GM04503 (cell line): ENCODE measurements at places on chromosomes 11 and 22.

DNA sequence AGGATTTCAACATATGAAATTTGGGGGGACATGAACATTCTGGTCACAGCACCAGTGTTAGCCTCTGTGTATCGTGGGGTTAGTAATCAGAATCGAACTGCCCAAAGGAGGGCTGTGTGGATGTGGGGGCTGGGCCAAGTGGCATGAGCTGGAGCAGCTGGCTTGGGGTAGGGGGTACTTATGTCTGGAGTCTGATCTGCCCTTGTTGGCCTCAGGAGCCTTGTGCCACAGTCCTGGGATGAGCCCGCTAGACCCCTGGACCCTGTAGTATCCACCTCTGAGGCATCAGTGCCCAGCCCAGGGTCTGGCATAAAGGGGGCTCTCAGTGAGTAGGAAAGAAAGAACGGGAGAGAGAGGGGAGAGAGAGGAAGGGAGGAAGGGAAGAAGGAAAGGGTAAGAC, 67.3 kb downstream of the LRRC32 start:
- no peak for DNase-seq

- no peak for DNase-seq
Measured at GRCh38 chr22:19244600-19245352, 46.7 kb downstream of the CLTCL1 start.

DNA sequence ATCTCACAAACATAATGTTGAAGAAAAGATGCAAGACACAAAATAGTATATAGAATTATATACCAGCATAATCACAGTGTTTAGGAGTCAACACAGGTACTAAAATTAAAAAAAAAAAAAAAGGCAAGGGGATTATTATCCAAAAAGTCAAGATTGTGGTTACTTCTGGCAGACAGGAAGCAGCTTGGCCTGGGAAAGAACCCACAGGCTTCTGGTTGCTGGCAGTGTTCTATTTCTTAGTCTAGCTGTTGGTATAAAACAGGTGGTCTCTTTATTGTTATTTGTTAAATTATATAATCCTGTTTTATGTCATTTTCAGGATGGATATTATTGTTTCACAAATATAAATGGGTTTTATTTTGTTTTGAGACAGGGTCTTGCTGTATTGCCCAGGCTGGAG, 54.0 kb downstream of the C11orf58 start:
- DNase-seq, result no peak

DNA sequence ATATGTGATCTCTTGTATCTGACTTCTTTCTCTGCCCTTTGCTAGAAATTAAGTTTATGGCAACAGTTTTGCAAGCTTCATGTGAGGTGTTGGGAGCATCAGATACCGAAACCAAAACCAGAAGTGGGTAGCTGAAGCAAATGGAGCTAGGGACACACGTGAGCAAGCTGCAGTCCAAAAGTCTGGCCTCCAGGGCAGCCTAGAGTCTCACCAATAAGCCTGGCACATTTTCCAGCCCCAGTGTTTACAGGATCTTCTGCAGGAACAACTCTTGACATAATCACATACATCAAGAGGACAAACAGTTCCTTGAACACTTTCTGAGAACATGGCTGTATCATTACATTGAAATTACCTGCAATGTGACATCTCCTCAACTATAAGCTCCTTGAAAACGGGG, 114.1 kb downstream of the LARGE1 start:
- DNase-seq, result no peak

DNA sequence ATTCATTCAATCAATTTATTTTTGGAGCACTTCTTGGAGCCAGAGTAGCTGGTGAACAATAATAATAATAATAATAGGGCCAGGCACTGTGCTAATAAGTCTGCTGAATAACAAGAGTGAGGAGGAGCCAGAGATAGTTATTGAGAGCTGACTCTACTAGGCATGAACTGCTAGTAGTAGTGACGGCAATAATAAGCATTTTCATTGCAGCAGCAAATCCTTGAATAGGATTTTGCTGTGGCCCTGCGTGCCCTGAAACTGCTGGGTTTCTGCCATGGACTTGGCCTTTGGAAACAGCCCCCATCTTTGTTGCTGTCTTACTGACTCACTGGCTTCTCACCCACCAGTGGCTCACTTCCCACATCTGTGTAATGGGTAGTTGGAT, 545.9 kb downstream of the MIAT start:
- no peak for DNase-seq

GRCh38 chr22:36924151-36924698, 10.8 kb downstream of the CSF2RB start:
- no peak for DNase-seq

- no peak for DNase-seq
Measured at GRCh38 chr11:96132437-96132836, 208.5 kb upstream of the MTMR2 start.

GRCh38 chr11:34916843-34917770, 689 bp downstream of the PDHX start:
- DNase-seq, result no peak

DNA sequence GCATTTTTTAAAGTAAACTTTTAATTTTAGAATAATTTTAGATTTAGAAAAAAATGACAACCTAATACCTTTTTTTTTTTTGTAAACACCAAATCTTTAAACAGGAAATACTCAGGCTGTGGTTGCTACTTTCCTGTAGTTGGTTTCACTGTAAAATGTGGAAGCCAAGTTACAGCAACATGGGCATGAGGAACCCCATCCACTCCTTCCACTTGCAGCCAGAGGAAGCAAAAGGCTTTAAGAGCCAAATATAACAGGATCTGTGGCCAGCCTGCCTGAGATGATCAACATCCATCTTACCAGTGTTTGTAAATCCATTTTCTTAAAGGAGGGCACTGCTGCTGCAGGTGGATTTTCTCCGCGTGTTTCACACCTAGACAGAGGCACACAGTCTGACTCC, 66.2 kb downstream of the TNRC6B start:
- DNase-seq, result no peak

DNA sequence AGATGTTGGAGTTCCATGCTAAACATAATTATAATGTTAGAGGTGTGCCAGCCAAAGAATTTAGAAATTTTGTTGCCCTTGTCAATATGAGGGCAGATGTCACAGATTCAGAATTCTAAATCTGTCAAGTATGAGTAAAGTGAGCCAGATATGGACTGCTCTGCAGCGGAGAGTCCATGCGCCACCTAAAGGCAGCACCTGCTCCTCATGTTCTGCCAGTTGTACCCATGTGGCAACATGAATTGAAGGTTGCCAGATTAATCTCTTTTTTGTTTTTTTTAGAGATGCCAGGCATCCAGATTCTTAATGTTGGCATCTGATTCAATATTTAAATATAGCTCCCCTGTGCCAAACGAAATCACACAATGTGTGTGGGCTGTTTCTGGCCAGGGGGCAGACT, 678.6 kb upstream of the ANO5 start:
- no peak for DNase-seq

DNA sequence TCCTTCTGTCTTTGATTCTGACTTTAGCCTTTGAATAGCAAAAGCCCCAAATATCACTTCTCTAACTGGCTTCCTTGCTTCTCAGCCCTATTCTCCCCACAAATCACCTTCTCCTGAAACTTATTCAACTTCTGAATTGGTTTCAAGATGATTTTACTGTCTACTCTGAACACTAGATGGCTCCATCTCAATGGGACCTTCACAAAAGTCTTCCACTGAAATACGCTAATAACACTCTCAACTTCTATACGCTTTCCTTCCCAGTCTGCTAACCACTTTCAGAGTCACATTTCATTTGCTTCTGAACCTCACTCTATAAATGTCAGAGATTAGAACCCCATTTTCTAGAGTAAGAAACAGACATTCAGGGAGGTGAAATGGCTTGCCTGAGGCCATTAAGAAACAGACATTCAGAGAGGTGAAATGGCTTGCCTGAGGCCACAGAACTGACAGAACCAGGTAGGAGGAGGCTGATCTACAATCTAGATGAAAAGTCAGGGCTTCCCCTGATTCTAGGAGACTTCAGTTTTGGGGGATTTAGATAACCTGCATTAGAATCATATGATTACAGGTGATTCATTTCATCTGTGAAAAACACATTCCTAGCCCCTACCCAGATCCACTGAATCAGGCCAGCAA, 20.6 kb downstream of the MORC2 start:
- DNase-seq, result peak; percentile 31

- DNase-seq, result no peak
Measured at GRCh38 chr11:110977661-110978060, 265.4 kb upstream of the ARHGAP20 start.

DNA sequence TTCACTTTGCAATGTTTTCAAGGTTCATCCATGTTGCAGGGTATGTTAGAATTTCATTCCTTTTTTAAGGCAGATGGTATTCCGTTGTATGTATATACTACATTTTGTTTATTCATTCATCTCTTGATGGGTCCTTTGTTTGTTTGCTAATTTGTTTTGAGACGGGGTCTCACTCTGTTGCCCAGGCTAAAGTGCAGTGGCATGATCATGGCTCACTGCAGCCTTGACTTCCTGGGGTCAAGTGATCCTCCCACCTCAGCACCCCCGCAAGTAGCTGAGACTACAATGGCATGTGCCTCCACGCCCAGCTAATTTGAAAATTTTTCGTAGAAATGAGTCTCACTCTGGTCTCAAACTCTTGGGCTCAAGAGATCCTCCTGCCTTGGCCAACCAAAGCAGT, 6.2 kb downstream of the UVRAG start:
- no peak for DNase-seq

GRCh38 chr22:24516301-24516737, 21.2 kb downstream of the UPB1 start:
- peak; percentile 77 for DNase-seq

DNA sequence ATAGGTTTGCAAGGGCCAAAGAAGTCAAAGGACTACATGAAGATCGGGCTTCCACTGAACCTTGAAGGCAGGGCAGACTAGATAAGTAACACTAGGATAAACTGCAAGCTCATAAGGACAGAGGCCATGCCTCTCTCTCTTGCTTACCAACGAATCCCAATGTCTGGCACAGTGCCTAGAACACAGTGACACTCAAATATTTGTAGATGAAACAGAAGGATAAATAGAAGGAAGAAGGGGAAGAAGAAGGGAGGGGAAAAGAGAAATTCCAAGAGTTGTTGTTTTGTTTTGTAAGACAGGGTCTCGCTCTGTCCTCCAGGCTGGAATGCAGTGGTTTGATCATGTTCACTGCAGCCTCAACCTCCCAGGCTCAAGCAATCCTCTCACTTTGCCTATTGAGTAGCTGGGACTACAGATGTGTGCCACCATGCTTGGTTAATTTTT, 26.9 kb downstream of the SIK3 start:
- no peak for DNase-seq

- DNase-seq, result no peak
Measured at GRCh38 chr11:287821-288477, 977 bp upstream of the PGGHG start.

DNA sequence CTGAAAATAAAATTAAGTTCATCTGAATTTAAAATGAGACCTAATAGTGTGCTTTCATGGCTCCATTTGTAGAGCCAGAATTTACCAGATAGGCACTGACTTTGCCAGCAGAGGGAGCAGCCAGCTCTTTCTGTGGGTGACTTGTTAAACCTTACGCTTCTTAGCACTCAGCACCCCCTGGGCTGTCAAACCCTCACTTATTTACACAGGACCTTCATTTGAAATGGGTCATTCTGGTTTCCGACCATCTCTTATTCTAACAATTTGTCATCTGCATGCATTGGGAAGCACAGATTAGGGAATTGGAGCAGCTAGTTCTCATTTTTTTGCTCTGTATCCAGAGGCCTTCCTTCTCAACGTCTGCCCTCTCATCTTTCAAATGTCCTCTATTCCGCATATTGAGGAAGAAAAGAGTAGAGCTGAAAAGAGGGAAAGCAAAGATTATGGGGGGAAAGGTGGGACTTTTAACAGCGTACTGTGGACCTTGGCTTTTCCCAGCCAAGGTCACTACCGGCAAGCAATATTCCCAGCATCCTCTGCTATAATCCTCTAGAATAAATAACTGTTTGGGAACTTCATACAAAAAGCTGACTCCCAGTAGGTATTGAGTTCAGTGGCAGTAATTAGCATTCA, 3.1 kb downstream of the ASRGL1 start:
- DNase-seq, result no peak

- no peak for DNase-seq
Measured at GRCh38 chr11:94224078-94224477, 80.3 kb upstream of the IZUMO1R start.

GRCh38 chr11:35725885-35726284, 63.3 kb downstream of the TRIM44 start:
- no peak for DNase-seq

GRCh38 chr22:31394326-31394725, 5.1 kb upstream of the DRG1 start:
- no peak for DNase-seq

DNA sequence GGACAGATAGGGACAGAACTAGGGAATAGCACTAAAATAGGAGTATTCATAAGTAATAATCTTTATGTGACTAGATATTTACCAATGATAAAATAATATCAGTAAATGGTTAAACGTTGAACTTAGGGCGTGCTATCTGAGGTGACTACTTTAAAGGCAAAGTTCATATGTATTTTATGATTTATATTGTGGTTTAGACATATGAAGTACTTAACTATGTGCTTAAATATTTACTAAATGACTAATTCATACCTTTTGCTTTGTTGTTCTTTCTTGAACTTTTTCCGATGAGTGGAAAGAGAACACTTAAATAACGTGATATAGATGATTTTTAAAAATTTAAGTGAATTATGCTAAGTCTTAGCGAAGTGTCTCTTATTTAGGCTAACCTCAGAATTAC, 14.7 kb downstream of the LUZP2 start:
- no peak for DNase-seq

DNA sequence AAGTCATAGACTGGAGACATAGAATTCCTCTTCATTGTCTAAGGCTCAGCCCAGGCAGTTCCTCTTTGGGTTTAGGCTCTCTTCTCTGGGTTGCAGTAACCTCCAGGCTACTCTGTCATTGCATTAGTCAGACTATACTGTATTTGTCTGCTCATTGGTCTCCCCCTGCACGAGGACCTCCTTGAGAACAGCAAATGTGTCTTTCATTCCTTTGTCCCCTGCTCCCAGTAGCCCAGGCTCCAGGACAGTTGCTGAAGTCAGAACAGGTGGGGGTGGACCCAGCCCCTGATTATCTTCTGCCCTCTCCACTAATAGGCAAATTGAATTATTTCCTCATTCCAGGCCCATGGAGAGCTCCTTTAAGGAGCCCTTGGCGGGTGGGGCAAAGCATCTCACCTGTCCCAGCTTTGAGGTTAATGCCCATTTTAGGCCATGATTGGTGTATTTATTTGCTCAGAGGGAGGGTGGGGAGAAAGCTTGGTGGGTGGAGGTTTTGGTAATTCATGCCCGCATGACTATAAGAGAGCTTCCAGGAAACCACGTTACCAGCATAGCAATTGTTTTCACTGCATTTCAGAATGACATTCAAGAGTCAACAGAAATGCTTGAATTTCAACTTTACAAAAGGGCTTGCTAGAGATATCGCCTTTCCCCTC, 40.9 kb downstream of the NAV2 start:
- no peak for DNase-seq
